Glutamatergic neuron (in vitro differentiated cells): ENCODE measurements at places on chromosomes 12 and 14. TPM values are rescaled to one million over a fixed set of nuclear protein-coding genes. Genes with fewer than 3 reads are reported as not detected.

RAD51B gene
- 9.7 TPM for total RNA-seq

RERG gene
- not detected for total RNA-seq

FAM186B gene
- not detected for total RNA-seq

TPH2 gene
- total RNA-seq: 0.34 TPM

KCNC2 gene
- 11.6 TPM for total RNA-seq

PUS7L gene
- total RNA-seq: 19.8 TPM

FKBP11 gene
- 12.3 TPM for total RNA-seq

CEP290 gene
- total RNA-seq: 24.1 TPM

DNA sequence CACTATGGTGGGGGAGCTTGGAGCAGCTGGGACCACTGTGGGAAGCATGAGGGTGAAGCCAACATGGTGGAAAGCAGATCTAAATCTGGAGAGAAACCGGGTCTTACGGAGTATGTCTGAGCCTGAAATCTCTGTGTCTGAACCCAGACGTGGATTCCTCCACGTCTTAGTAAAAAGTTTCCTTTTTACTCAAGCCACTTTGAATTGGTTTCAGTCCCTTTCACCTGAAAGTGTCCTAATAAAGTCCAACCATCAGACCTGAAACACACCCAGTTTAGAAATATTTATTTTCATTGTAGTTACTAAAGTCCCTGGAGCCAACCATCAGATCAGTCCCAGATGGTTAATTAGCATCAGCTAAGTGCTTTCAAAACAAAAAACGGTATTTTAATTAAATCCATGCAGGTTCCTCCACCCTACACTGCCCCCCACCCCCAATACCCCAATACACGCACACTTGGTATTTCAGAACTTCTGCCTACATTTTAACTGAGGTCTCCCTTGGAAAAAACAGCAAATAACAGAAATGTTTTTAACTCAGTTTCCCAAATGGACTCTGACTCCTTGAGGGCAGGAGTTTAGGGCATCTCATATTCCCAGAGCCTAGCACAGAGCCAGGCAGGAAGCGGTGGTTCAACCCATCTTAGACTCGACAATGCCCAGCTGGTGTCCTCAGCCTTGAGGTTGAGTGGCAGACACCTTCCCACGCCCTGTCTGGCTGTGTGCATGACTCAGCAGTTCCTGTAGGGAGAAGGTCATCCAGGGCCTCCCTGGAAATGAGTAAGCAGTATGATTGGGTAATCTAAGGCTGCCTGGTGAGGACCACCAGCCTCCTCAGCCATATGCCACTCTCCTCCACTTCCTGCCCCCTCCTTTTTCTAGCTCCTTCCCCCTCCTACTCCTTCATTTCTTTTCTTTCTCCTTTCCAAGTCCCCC lies 175.8 kb downstream of the TTC8 start:
- peak; percentile 30 for DNase-seq

- peak; percentile 43 for DNase-seq
Observed at GRCh38 chr12:5889381-5890047, 55.5 kb downstream of the ANO2 start.

GRCh38 chr12:94109160-94109559 lies 39.2 kb upstream of the PLXNC1 start:
- DNase-seq: no peak

DNA sequence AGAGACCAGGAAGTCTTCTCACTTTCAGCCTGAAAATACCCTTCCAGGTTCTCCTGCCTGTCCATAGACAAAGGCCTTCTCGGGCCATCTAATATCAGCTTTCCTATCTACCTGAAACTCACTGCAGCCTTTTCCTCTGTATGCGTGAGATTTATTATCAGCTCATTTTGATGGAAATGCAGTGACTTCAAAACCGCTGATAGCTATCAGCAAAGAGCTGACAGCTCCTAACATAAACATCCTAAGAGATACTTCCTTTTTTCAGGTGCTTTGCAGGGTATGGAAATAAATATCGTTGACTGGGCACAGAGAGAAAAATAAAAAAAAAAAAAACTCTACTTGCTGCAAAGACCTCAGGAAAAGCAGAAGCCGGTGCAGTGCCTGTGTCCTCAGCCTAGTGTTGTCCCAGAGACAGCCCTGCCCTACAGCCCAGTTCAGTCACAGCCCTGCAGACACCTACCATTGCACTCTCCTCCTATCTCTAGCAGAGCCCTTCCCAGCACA lies 215.0 kb upstream of the EGLN3 start:
- DNase-seq: no peak

DNA sequence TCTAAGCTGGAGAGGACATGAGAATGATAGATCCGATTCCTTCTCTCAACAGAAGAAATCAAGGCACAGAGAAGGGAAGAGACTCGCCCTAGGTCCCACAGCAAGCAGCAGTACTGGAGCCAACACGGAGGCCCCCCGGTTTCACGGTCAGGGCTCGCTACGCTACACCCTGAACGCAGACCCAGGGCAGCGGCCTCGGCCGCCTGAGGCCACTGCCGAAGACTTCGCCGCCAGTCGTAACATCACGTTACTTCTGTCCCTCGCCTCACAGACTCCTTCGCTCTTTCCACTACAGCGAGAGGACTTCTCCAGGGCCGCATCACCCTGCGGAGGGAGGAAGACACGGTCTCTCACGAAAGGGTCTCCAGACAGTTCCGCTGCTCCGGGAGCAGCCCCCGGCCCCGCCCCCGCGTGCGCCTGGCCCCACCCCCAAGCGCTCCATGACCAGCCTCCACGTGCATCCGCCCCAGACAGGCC lies 411 bp upstream of the DCAF4 start:
- no peak for DNase-seq

DNA sequence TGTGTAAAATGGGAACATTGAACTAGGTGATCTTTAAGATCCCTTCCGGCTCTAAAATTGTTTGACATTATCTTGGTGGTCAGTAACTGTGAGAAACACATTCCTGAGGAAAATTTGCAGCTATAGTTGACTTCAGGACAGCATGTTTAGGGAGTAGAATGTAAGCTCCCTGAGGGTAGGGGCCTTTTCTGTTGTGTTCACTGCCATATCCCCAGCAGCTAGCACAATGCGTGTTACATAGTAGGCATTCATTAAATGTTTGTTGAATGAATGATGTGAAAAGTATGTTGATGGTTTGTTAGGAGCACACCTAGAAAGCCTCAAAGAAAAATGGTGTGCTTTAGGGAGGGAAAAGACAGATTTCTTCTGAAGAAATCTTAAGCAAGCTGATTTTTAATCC lies 38.5 kb upstream of the KCNMB4 start:
- no peak for DNase-seq

DNA sequence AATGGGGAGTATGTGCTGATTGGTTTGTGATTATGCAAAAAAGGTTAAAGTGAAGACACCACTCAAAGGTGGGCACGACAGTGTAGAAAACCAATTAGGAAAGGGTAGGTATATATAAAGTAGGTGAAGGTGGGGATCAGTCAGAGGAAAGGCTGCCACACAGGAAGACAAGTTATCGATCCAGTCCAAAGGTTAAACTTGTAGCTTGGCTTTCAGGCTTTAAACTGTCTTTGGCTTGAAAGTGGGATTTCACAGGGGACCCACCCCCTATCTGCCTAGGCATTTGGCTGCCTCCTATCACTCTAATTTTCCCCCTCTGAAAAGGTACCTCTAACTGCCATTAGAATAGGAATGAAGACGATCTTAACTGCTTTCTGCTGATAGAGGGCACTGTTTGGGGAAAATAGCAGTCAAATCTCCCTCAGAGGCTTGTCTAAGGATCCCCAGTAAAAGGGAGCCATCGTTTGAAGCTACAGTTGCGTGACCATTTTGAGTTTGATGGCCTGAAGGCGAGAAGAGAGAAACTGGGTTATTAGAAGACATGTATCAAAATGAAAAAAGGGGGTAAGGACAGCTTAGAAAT lies 250.2 kb downstream of the GPHN start:
- DNase-seq: no peak

DNA sequence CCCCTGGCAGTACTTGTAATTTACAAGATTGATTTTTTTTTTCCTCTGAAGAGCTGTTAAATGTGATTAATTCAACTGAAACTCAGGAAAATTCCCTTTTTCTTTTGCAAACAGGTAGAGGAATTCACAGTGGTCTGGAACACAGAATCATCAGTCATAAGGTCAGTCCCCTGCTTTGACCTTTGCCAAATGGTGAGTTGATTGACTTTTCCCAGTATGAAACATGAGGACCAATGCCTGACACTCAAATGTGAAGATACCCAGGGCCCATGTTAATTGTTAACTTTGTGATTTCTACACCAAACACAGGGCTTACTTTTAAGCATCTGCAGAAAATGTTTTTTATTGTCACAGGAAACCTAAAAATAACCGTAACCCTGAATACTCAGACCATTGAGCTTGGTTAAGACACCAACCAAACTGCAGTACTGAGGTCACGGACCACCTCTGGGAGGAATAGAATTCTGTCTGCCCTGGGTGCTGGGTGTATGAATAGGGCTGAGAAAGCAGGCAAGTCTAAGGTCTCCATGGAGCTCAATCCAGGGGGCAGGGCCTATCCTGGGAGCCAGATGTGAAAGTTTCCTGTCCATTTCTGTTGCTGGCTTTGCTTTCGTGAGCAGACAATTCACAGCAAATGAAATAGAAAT lies 192.4 kb downstream of the TMX1 start:
- no peak for DNase-seq

GRCh38 chr12:58880639-58881038 lies 39.7 kb downstream of the LRIG3 start:
- DNase-seq: no peak

DNA sequence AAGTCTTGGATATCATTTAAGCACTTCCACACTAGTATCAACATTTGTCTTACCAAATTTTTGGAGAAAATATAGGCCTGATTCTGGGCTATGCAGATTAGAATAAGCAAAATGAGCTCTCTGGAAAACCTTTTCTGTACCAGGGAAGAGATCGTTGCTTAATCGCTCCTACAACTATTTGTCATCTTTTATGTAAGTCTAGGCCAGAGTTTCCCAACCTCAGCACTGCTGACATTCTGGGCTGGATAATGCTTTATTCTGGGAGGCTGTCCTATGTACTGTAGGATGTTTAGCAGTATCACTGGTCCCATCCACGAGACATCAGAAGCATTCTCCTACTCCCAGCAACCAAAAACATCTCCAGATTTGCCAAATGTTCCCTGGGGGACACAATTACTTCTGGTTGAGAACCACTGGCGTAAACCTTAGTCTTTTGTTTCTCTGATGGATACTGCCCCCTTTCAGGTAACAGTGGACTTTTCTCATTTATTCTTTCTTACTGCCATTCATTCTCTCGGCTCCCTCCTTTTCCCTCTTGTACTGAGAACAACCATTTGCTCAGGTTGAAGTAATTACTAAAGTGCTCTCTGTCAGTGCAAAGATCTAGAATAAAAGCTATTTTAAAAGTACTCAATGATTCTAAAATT lies 316.9 kb upstream of the E2F7 start:
- no peak for DNase-seq

DNA sequence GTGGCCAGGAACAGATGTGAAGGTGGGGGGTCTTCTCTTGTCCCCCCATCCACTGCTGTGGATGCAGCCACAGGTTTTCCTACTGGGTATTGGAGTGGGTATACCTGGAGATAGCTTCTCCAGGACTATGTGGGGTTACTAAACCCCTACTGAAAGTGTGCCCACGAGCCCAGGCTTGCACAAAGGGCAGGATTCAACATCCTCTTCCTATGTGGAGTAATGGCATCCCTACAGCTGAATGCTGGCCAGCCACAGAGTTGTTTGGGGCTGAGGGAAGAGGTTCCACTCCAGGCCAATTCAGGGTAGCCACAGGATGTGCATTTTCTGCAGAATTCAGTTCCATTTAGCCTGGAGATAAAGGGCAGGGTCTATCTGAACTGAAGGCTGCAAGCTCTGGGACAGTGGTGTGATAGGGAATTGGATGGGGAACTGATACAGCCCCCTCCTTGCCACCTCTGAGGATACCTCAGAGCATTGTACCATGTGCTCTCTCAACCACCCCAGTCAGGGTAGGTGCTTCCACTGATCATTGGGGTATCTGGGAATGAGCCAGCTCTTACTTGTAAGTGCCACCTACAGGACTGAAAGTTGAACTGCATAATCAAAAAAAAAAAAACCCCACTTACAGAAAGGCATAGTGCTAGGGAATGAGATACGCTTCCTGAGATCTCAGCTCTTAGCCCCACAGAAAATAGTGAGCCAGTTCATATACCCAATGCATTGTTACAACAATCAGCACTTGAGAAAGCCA lies 187.1 kb downstream of the KITLG start:
- DNase-seq: no peak

DNA sequence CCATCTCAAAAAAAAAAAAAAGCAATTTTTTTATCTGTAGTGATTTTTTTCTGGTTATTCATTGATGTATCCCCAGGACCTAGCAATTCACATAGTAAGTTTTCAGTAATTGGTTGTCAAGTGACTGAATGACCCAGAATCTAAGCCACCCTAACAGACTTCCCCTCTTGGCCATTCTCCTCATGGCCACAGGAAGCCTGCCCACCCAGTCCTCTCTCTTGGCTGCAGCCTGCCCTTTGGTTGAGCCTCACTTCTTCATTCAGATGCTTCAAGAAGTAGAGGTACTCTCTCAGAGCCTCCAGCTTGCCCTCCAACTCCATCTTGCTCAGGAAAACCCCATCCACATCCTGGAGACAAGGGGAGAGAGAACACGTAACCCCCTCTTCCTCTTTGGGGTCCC lies 2.8 kb downstream of the KRT78 start:
- DNase-seq: no peak
